ENCODE measurements at places on chromosomes 16 and 17.

DNA sequence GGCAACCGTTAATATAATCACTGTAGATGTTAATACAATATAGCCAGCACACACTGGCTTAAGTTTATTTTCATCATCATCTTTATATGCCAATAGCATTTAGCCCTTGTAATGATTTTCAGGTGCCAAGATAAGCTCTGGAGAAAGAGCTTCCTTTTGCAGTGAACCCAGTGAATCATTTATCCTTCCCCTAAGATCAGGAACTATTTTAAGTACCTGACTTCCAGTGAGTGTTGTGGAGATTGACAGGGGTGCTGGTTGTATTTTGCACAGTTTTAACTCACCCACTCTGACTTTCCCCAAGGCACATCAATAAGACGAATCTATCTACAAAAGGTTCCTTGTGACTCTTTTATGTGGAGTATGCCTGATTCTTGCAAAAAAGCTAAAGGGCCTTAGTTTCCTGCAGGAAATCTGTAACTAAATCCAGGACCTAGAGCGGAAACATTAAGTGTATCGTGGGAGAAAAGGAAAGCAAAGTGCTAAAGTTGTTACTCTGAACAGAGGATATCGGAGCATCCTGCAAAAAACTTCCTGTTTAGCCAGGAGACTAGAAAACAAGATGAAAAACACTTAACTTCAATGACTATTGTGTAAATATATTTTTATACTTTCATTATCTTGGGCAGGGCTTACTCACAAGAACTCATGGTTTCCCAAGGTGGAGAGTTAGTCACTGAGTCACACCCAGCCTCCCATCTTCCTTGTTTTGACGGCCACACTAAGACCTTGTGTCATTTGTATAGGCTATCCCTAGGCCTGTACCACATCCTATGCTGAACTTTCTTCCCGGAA is 183.6 kb downstream of the MAP2K6 start:
- DNase-seq, result no peak

DNA sequence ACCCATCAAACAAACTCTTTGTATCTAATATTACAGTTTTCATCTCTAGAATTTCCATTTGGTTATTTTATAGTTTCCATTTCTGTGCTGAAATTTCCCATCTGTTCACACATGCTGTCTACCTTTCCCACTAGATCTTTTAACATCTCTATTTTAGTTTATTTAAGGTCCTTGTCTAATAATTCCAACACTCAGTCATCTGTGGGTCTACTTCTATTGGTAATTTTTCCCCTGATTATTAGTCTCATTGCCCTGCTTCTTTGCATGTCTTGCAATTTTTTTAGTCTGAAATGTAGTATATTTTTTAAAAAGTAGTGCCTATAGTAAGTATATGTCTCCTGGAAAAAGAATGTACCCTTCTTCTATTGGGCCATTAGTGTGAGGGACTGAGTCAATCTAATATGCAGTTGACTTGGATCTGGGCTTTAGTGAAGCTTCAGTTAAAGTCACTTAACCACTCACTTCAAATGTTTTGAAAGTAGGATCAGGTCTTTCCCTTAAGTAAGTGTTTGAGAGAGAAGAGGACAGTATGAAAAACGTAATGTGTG is 370.8 kb downstream of the SEC14L1 start:
- DNase-seq, result no peak

DNA sequence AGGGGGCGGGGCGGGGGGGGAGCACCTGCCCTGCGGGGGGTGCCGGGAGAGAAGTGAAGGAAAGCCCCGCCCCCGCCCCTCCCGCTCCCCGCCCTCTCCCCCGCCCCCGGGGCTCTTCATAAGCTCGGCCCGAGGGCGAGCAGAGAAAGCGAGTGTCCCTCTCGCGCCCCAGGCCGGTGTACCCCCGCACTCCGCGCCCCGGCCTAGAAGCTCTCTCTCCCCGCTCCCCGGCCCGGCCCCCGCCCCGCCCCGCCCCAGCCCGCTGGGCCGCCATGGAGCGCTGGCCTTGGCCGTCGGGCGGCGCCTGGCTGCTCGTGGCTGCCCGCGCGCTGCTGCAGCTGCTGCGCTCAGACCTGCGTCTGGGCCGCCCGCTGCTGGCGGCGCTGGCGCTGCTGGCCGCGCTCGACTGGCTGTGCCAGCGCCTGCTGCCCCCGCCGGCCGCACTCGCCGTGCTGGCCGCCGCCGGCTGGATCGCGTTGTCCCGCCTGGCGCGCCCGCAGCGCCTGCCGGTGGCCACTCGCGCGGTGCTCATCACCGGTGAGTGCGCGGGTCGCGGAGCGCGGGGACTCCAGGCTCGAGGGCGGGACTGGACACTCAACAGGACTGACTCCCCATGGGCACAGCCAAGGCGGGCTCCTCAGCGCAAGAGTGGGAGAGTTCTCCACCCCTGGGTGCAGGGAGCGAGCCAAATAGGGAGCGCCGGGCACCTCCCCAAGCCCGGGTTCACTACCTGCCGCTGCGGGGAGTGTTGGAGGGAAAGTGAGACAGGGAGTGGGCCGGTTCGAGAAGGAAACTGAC is at the start of gene HSD11B2:
TSS of gene HSD11B2 (plus strand) at position 145 of the 798 bp plus-strand sequence. CDS start at position 273, 128 bp downstream.
- DNase-seq, result peak; percentile 25

DNA sequence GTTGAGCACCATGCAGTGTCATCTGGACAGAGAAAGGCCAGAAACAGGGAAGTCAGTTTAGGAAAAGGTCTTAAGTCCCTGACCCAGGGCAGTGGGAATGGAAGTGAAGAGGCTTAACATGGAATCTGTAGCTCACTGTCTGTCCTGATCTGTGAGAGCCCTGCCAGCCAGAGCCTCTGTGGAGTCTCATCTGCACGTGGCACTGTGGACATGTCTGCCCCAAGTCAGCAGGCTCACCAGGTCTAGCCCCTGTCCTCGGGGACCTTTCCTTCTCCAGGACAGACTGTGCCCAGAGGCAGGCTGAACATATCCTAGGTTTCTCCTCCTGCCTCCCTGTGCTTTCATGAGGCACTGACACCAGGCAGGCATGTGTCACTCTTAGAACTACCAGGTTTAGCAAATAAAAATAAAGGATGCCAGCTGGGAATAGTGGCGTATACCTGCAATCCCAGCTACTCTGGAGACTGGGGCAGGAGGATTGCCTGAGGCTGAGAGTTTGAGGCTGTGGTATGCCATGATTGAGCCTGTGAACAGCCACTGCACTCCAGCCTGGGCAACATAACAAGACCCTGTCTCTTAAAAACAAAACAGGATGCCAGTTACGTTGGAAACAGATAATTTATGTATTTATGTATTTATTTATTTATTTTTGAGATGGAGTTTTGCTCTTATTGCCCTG is 22.4 kb downstream of the UNK start:
- no peak for DNase-seq

DNA sequence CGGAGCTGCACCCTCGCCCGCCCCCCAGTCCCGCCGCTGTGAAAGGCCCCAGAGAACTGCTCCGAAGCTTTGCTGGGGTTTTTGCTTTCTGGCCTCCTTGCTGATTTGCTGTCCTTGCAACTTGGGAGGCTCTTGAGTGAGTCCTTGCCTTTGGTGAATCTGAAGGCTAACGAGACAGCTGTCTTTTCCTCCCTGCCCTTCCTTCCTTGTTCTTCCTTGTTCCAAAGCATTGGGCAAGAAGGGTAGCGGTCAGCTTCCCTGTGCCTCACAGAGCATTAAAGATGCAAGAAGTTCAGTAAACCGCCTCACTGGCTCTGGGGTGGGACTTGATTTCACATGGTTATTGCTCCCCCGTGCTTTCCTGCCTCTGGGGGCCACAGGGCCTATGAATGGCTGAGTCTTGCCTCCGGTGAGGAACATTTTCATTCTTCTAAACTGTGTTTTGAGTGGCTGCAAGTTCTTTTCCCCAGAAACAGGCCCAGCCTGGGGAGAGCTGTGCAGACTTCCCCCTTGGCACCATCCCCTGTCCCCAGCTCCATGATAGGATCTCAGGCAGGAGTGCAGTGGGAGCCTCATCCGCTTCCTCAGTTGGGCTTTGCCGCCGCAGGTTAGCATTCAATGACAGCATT is 1.4 kb downstream of the YPEL2 start:
- no peak for DNase-seq

DNA sequence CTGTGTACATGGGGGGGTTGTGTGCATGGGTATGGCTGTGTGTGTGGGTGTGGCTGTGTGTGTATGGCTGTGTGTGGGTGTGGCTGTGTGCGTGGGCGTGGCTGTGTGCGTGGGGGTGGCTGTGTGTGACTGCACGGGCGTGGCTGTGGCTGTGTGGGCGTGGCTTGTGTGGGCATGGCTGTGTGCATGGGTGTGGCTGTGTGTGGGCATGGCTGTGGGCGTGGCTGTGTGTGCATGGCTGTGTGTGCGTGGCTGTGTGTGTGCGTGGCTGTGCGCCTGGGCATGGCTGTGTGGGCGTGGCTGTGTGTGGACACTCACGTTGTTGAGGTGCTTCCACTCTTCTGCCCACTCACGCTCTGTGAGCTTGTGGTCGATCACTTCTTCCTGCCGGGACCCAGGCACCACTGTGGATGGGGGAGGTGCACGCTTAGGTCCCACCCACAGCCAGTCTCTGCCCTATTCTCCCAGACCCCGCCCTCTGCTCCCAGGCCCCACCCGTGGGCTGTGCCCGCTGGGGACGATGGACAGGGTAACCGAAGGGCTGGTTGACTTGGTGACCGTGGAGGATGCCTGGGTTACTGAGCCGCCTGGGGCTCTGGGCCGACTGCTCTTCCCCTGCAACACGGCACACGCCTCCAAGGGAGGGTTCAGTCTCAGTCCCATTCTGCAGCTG is 16.0 kb upstream of the PABPN1L start:
- no peak for DNase-seq

GRCh38 chr16:1941162-1942046 is 1.6 kb downstream of the MSRB1 start:
- no peak for DNase-seq

- DNase-seq, result no peak
Observed at GRCh38 chr16:1145383-1146100, 7.4 kb upstream of the CACNA1H start.

DNA sequence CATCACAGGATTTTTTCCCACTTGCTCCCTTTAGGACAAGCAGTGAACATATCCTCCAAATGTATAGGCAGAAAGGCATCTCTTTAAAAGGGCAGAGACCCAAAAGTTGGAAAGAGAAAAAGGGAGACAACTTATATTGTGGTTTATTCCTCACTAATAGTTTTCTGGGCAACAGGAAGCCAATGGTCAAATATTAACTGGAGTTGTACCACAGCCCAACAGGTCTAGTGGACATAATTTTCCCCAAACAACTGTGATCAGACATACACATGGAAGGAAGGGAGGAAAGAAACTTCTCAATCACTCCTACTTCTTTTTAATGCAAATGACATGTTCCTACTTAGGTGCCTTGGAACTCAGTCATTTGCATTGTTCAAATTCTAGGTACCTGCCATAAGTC is 78.4 kb downstream of the SOX9 start:
- no peak for DNase-seq

DNA sequence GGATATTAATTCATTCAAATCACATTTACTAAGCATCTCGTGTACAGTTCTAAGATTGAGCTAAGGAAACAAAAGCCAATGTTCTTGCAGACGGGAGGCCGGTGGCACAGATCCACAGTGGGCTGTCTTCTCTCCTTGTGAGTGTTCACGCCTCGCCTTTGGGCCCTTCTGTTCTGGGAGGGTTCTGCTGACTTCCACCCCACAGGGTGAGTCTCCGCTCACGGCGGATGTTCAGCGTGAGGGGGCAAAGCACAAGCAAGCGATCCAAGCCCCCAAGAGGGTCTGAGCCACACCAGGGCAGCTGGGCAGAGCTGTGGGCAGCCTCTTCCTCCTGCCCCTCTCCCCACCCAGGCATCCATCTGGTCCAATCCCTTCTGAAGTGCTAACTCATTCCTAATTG is 84.3 kb upstream of the DOC2B start:
- no peak for DNase-seq

DNA sequence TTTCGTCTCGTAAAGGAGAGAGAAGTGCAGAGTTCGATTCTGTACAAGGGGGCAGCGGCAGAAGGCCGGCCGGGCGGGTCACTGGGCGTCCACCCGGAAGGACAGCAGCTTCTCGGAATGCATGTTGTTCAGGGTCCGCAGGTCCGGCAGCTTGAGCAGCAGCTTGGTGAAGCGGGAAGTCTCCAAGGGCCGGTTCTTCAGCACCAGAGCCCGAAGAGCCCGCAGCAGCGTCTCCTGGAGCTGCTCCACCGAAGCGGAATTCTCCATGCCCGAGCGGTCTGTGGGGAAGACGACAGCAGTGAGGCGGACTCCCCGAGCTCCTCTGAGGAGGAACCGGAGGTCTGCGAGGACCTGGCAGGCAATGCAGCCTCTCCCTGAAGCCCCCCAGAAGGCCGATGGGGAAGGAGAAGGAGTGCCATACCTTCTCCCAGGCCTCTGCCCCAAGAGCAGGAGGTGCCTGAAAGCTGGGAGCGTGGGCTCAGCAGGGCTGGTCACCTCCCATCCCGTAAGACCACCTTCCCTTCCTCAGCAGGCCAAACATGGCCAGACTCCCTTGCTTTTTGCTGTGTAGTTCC is 7.3 kb downstream of the NR1D1 start:
- DNase-seq, result no peak

GRCh38 chr16:16989368-16989767 is 481.4 kb downstream of the XYLT1 start:
- DNase-seq, result no peak

DNA sequence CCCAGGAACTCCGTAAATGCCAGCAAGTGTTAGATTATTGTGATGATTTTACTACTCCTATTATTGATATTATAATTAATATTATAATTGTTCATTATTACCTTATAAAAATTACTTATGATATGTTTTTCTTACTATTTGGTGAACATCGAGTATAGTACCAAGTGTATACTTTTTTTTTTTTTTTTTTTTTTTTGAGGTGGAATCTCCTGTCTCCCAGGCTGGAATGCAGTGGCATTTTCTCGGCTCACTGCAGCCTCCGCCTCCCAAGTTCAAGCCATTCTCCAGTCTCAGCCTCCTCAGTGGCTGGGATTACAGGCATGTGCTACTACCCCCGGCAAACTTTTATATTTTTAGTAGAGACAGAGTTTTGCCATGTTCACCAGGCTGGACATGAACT is 347.0 kb downstream of the WWOX start:
- no peak for DNase-seq

GRCh38 chr17:73593249-73593965 is 50.8 kb downstream of the SDK2 start:
- DNase-seq, result no peak

GRCh38 chr16:10609402-10609774 is 29.0 kb upstream of the EMP2 start:
- no peak for DNase-seq

DNA sequence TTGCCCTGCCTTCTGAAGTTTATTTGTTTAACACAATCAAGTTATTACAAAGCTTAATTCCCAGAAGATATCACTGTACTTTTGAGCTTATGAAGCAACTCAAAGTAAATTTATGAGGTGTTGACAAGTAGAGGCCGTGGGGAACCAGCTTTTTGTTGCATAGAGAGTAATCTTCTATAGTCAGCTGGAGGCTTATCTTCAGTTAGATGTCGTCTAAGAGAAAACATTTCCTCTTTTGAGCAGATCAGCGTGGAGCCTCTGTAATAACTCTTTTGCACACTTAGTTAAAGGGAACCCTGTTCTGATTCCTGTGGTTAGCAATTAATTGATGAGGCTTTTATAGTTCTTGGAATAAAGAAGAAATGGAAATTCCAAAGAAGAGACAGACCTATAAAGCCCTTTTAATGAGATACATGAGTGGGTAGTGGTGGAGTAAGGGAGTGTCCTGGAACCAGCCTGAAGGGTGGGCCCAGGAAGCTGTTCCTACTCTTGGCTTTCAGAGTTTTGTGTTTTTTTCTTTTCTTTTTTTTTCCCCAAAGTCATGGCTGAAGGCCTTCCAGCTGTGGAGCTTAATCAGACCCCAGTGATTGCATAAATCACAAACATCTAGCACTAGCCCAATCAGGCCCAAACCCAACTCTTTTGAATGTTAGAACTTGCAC is 28.9 kb upstream of the MAP3K14 start:
- no peak for DNase-seq

- peak; percentile 66 for DNase-seq
Observed at GRCh38 chr17:19766421-19767270, 18.5 kb upstream of the ALDH3A1 start.

- DNase-seq, result no peak
Observed at GRCh38 chr17:21191698-21192097, 22.3 kb downstream of the TMEM11 start.

Measured in T-helper 17 cell (primary cell).